ENCODE measurements at places on chromosomes 11 and 22. TPM values are rescaled to one million over a fixed set of nuclear protein-coding genes. Genes with fewer than 3 reads are reported as not detected.

GRCh38 chr11:89220684-89221339 lies 43.1 kb downstream of the TYR start:
- no peak for DNase-seq

DNA sequence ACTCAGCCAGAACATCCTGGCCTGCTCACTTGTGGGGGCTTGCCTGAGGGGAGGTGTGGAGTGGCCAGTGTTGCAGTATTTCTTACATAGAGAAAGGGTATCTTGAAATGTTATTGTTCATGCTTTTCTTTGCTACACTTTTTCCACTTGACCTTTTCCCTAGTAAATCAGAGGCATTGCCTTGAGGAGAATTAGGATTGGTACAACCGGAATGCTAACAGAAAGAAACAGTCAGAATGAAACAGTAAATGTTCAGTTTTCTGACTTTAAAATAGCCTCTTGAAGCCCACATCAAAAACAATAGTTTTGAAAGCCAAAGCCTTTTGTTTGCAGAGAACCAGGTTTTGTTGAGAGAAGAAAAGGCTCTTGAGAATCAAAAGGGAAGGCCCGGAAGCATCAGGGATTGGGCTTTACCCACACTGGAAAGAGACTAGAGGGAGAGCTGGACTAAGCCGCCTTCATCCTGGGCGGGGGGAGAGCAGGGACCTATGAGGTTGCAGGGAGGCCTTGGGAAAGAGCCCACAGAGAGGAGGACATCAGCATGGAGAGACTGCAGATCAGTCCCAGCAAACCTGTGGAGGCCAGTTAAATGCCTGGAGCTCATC lies 12.4 kb downstream of the ADM start:
- DNase-seq, result no peak

- DNase-seq, result peak; percentile 77
These were observed 7.2 kb downstream of the KCNK7 start for GRCh38 chr11:65588199-65589054.

The PLEKHB1 gene
- polyA plus RNA-seq, result 20.8 TPM

The BTG4 gene
- polyA plus RNA-seq, result not detected

GRCh38 chr11:13128354-13128753 lies 119.2 kb downstream of the RASSF10 start:
- no peak for DNase-seq

GRCh38 chr11:71418643-71419042 lies 29.6 kb downstream of the DHCR7 start:
- DNase-seq, result no peak

All from small intestine (tissue), 16 donors.